ENCODE measurements at places on chromosomes 3 and 15.

DNA sequence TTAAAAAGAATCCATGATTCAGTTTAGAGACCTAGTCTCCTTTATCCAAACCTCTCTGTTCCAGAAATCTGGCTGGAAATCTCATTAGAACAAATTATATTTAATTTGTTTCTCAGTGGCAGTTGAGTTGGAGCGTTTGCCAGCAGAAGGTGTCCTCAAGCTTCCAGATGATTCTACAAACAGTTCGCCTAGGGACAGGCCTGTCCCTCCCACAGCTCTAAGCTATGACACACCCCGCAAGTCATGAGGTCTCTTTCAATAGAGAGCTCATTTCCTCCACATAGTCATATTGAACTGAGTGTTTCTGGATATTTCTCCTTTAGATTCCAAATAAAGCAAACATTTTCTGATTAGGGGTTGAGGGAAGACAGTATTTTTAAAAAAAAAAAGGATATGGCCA, 230.3 kb downstream of the ATP8B4 start:
- DNase-seq = peak; percentile 27

DNA sequence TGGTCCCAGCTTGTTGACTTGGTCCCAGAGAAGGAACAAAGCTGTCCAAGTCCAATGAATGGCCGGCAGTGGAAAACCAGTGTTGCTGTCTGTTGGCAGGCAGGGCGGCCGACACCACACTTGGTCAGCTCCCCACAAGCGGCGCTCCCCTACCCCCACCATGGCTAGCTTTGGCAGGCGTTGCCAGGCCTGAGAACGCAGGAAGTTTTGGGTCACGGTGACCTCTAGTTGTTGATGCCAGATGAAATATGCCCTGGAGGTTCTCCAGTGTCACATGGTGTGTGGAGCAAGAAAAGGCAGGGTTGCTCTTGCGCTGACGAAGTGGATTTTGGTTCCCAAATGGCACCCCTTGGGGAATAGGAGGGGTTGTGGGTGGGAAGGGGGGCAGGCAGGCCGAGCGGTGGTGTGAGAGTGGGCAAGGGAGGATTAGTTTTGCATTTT, 72.7 kb upstream of the TPRG1 start:
- DNase-seq = peak; percentile 75

GRCh38 chr15:65666257-65666656, 44.5 kb downstream of the SLC24A1 start:
- DNase-seq = no peak

GRCh38 chr15:67715170-67715569, 110.1 kb upstream of the SKOR1 start:
- no peak for DNase-seq

GRCh38 chr3:157333551-157333991, 103.1 kb upstream of the PTX3 start:
- peak; percentile 25 for DNase-seq

DNA sequence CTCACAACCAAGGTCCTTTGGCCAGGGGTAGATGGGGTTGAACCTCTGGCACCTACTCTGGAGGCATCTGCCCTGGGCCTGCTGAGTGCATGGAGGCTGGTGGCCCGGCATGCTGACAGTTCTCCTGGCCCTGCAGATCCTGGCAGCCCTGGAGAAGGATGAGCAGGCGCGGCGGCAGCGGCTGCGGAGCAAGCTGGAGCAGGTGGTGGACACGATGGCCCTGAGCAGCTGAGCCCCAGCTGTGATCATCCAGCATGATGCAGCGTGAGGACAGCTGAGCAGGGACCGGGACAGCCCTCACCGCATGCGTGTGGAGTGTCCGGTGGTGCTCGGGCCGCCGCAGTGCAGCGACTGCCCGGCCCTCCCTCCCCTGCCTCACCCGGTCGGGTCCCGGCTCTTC, 50.9 kb downstream of the PLXNA1 start:
- DNase-seq = no peak

GRCh38 chr15:81166636-81167305, 29.9 kb upstream of the IL16 start:
- no peak for DNase-seq

- DNase-seq = no peak
Measured at GRCh38 chr15:38671675-38672254, 107.2 kb upstream of the RASGRP1 start.

DNA sequence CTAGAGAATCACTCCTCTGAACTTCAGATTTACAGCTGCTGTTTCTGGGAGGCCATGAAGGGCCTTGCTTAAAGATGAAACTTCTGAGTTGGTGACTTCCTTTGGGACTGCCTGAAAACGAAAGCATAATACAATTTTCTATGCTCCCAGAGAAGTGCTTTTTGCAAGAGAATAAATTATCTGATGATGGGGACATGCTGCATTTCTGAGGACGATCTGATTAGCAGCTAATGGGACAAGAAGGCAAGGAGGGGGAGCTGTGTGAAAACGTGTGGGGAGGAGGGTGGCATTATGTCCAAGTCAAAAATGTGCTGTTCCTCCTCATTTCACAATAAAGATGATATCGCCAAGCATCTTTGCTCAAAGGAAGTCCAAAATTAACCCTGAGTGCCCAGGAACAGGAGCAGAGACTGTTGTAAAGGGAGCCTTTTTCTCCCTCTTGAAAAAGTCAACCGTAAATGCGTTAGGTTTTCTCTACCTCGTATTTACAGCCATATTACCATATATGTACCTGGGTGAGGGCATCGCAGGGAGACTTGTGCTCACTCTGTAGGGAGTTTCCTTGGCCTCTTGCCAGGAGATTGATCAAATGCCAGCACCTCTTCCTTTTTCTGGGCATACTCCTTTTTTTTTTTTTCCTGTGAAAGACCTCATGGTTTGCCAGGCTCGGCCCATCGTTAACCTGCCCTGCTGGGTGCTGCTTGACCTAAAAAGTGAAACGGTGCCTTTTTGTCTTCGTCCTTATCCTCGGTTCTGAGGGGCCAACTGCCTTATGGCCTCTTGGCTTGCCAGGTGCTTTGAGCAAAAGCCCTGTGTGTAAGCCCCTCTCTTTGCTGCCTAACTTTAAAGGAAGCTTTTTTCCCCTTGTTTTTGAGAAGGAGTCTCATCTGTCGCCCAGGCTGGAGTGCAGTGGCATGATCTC, 11.5 kb downstream of the ITPR1 start:
- DNase-seq = no peak

GRCh38 chr15:52093539-52094510, 18.8 kb downstream of the BCL2L10 start:
- DNase-seq = peak; percentile 73

DNA sequence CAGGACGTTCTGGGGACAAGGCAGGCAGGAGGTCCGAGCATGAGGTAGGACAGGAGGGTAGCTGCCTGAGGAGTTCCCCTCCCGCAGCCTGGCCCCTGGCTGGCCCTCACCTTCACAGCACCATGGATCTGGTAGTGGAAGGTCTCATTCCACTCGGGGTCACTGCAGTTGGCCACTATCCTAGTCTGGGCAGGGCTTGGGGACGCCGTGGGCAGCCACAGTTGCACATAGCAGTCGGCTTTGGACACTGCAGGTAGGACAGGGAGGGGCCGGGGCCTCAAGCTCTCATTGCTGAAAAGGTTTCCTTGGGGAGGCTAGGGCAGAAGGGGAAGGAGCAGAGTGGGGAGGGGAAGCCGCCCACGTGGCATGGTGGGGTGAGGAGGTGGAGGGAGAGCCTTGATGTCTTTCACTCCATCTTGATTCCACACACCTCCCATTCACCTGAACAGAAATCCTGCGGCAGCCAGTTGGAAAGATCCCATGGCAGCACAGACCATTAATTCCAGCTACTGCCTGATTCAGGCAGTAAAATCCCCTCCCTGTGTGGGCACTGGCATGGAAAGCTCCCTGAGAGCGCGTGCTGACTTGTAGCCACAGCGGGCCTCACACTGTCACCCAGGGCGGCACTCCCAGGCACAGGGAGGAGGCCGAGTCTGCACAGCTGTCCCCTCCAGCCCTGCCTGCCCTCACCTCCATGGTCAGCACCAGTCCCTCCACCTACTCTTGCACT, 2.1 kb downstream of the PLA2G4F start:
- DNase-seq = no peak

DNA sequence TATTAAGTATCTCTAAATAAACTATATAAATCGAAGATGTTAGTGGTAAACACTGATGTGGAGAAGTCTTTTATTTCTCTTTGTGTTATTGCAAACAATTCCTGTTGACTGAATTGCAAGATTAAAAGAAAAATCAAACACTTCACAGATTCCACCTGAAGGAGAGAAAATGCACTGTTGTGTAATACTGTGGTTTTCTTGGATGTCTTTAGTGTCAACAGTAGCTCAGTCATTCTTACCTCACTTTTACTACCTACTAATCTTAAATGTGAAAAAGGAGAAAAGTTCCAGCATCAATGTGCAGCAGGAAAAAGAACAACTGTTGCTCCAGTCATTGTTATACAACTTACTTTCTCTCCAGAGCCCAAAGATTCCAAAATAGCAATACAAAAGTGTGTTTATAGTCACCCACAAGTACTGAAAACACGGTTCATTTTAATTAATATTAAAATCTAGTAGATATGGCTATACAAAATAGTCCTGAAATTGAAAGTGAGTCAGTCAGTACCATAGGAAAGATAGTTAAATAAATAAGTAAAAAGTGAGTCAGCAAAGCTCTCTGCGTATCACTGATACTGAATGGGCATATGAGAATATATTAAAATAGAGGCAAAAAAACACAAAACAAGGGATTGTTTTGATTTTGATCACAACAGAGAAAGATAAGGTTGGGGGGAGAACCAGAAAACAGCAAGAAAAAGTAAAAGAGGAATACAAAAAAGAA, 90.5 kb upstream of the CSPG5 start:
- DNase-seq = no peak

- no peak for DNase-seq
Measured at GRCh38 chr3:112088944-112089343, 2.8 kb downstream of the C3orf52 start.

DNA sequence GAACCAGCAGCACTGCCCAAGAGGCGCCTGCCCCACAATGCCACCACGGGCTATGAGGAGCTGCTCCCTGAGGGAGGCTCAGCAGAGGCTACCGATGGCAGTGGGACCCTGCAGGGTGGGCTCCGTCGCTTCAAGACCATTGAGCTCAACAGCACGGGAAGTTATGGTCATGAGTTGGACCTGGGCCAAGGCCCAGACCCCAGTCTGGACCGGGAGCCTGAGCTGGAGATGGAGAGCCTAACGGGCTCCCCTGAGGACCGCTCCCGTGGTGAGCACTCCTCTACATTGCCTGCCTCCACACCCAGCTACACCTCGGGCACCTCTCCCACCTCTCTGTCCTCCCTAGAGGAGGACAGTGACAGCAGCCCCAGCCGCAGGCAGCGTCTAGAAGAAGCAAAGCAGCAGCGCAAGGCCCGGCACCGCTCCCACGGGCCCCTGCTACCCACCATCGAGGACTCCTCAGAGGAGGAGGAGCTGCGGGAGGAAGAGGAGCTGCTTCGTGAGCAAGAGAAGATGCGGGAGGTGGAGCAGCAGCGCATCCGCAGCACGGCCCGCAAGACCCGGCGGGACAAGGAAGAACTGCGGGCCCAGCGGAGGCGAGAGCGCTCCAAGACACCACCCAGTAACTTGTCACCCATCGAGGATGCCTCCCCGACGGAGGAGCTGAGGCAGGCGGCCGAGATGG, 21.8 kb upstream of the APEH start:
- no peak for DNase-seq

DNA sequence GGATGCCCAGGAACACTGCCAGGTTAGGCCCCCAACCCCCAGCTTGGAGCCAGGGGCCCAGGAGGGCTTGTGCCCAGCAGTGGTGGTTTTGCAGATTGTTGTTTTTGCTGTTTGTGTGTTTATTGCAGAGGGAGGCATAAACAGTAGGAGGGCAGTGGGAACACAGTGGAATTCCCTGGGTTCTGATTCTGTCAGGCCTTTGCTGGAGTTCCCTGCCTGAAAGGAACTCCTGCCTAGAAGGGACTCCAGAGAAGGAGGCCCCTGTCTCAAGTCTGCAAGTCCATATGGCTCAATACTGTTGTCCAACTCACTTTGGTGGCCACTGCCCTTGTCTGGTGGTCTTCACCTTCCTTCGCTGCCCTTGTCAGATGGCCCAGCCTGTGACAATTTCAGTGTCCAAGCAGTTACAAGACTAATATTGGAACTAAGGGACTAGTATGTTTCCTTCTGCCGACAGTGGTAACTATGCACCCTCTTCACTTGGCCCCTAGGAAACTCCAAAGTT, 47.4 kb upstream of the RAB6B start:
- DNase-seq = no peak

DNA sequence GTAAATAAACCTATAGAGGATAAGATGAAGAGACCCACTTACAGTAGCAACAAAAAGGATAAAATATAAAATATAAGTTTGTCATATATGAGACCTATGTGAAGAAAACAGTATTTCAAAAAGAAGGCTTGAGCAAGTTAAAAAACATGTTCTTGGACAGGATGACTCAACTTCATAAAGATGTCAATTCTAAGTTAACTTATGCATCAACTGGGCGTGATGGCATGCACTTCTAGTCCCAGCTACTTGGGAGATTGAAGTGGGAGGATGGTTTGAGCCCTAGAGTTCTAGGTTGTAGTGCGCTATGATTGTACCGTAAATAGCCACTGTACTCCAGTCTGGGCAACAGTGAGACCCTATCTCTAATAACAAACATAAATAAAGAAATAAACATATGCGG, 59.7 kb downstream of the PDCD6IP start:
- no peak for DNase-seq

All from AG20443 (cell line).